ENCODE measurements at places on chromosomes 16 and 17. TPM values are rescaled to one million over a fixed set of nuclear protein-coding genes. Genes with fewer than 3 reads are reported as not detected.

LRRC37A gene
- 1.9 TPM for total RNA-seq

YBX2 gene
- total RNA-seq: 0.26 TPM

FOXF1 gene
- not detected for total RNA-seq

KRT20 gene
- not detected for total RNA-seq

TAT gene
- not detected for total RNA-seq

KRTAP9-1 gene
- total RNA-seq: not detected

BOLA2B gene
- total RNA-seq: 235 TPM

FBXW10 gene
- not detected for total RNA-seq

NPLOC4 gene
- total RNA-seq: 61.2 TPM

SCGB1C2 gene
- not detected for total RNA-seq

CD7 gene
- total RNA-seq: not detected
